ENCODE measurements at places on chromosomes 2 and 18.

DNA sequence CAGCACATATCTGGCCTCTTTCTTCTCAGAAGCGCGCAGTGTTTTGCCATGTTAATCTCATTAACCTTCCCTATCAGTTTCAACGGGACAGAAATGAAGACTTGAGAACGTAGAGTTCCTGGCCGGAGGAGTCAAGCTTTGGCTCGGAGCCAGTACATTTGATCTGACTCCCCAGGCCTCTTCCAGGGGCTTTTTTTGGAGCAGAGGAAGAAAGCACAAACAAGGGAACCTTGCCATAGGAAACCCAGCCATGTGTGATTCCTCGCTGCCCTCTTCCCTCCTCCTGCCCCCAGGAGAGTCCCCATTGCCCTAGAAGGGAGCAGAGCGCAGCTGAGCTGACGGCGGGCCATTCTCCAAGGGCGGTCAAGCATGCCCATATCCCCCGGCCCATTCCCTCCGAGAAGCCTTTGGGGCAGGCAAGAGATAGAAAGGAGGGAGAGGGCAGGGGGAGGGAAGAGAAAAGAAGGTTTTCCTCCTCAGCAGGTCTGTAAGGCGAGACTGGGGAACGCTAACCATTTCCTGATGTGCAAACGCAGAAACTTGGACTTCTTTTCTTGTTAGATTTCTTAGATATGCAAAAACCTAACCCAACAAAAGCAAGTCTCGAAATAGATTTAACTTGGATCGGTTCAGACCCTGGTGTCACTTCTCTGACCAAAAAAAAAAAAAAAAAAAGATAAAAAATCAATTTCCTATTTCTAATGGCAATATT lies 63.7 kb upstream of the POU3F3 start:
- DNase-seq: no peak

DNA sequence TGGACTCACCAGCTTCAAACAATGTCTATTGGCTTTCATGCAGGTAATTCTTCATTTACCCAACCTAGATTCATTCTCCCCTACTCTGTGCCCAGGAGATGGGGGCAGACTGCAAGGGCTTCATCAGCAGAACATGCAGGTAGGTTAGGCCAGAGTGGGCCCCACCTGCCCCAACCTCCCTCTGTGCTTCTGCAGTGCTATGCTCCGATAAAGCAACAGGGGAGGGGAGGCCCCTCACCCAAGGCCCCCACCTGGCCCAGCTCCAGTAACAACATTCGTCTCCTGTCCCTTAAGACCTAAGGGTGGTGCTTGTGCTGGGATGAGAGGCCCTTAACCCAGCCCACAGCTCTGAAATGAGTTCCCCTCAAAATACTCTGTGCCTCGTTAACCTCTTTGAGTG lies 16.7 kb upstream of the GYPC start:
- DNase-seq: no peak

GRCh38 chr18:70371908-70372307 lies 83.1 kb downstream of the SOCS6 start:
- no peak for DNase-seq

- DNase-seq: no peak
Measured at GRCh38 chr2:10330700-10331026, 28.0 kb downstream of the HPCAL1 start.

- no peak for DNase-seq
Measured at GRCh38 chr2:126515471-126515870, 140.5 kb upstream of the GYPC start.

GRCh38 chr18:42112657-42113420 lies 157.8 kb downstream of the PIK3C3 start:
- no peak for DNase-seq

GRCh38 chr2:59312029-59312428 lies 1070.9 kb upstream of the FANCL start:
- no peak for DNase-seq

- no peak for DNase-seq
Measured at GRCh38 chr2:237874585-237875161, 15.2 kb downstream of the RAMP1 start.

GRCh38 chr2:17911491-17912260 lies 33.2 kb downstream of the KCNS3 start:
- DNase-seq: no peak

DNA sequence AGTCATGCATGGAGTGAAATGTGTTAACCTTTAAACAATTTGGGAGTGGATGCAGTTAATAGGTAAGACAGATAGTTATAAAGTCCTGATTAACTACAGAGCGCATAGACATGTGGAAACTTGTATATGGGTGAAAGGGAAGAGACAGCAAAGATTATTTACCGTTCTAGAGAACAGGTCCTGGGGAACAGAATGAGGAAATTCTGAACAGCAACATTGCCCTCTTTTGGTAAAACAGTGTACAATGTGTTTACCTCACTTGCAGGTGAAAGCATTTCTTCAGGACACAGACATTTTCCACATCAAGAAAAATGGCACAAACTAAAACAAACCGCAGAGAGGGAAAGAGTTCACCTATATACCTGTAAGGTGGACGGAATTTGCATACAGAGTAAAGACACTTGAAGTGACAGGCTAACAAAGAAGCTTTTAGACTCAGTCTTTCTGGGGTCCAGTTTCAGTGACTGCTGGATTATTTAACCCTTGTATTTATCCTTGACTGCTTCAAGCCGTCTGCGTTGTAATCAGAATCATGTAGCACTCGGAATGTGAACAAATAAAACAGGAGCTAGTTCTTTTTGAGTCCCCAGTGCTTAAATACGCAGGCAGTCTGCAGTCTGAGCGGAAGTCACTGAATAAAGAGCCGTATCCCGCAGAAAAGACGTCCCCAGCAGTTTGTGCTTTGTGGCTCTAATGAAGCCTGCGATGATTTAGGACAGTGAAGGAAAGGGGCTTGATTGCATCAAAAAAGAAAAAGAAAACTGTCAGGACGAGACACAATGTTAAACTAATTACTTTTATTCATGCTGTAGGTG lies 364.8 kb upstream of the GALNT5 start:
- peak; percentile 69 for DNase-seq

GRCh38 chr2:141341444-141341843 lies 789.4 kb downstream of the LRP1B start:
- no peak for DNase-seq

- no peak for DNase-seq
Measured at GRCh38 chr2:64124571-64124970, 19.6 kb downstream of the PELI1 start.

DNA sequence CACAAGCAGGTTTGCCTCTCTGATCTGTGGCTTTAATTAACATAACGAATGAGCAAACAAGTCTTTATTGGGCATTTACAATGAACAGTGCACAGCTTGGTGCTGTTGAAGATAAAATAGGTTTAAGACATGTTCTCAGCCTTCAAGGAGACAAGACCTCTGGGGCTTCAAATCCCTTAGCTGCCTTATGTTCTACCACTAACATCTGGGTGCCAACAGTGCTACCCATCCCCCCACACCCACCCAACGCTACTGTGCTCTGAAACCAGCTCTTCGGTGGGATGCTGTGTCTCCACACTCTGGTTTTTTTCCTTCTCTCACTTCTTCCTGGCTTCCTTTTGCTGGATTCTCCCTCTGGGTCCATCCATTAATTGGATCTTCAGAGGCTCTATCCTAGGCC lies 14.1 kb upstream of the B3GNT2 start:
- no peak for DNase-seq

DNA sequence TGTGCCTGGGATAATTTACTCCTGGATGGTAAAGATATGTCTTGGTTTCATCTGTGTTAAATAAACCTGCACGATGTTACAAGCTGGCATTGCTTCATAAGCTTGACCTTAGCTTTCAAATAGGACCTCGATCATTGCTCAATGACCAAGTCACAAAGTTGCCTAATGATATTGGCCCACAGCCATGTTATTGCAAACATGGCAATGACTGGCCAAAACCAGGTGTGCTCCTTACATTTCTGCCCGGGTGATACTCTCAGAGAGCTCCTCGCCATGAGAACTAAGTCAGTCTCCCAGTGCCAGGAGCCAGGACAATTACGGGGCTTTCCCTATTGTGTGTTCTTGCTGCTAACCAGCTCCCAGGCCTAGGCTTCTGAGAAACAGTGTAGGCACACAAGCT lies 72.5 kb upstream of the CYP1B1 start:
- no peak for DNase-seq

- DNase-seq: peak; percentile 45
Measured at GRCh38 chr2:37377187-37377532, 32.7 kb downstream of the QPCT start.

DNA sequence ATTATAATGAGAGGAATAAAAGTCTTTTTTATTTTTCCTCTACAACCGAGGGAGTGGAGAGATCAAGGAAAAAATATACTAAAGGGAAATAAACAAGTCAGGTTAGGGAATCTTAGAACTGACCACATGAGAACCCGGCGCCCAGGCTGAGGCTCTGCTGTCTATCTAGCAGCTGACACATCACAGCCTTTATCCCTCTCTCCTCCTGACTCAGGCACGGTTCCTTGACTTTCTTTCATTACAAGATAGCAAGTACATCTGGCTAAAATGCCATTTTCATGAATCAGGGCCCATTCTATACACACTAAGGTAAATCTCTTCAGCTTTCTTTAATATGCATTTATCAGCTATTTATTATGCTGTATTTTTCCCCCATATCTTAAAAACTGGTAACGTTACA lies 296.0 kb downstream of the TMX3 start:
- DNase-seq: no peak

- DNase-seq: no peak
Measured at GRCh38 chr2:61722318-61722717, 131.5 kb downstream of the FAM161A start.

DNA sequence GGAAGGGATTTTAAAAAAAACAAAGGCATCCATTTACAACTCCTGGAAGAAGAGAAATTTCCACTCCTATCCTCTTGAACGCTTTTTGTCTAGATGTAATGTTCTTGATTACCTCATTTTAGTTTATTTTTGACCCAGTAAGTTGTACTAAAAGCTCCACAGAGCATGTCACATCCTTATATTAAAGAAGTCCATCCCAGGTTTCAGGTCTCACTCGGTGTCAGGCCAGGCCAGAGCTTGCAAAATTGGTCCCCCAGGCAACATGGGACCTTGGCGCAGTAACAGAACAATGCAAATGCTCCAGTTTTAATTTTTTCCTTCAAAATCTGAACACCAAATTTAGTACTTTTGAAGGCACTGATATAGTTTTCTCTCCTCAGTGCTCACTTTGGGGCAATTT lies 218.4 kb upstream of the REV1 start:
- no peak for DNase-seq

DNA sequence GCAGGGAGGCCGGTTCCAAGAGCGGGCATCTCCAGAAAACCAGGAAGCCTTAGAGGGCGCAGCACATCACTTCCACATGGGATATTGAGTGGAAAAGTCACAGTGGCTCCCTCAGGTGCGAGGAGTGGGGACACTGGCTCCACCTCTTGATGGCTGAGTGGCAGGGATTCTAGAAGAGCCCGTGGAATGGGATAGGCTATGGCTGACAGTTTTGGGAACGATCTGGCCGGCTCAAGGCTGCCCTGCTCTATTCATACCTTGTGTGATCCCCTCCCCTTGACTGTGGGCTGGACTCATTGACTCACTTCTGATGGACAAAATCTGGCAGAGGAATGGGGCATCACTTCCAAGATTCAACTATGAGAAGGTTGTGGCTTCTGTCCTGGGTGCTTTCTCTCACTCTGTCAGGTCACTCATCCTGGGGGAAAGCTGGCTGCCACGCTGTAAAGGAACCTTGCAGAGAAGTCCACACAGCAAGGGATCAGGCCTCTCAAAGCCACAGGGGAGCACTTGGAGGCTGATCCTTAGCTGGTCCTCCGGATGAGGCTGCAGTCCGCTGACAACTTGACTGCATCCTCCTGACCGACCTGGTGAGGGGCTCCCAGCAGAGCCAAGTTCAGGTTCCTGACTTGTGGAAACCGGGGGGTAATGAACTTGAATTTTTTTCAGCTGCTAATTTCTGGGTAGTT lies 46.7 kb upstream of the HS6ST1 start:
- DNase-seq: no peak

GRCh38 chr2:68195096-68195495 lies 37.4 kb downstream of the PNO1 start:
- DNase-seq: no peak

DNA sequence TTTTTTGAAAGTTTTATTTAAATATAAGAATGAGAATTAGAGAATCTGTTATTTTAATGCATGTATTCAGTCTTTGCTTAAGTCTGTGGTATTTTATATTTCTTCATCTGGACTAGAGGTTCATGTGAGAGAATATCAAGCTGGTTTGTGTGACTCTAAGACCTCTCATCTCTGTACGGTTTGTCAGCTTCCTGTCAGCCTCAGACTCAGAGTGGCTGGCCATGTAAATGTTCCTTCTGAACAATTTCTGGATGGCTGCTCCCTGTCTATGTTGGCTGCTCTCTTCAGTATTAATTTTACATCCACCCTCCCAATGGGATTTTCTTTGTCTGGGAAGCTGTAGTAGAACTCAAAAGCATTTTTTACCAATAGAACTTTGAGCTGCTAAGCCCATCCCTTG lies 225.3 kb upstream of the THUMPD2 start:
- no peak for DNase-seq

DNA sequence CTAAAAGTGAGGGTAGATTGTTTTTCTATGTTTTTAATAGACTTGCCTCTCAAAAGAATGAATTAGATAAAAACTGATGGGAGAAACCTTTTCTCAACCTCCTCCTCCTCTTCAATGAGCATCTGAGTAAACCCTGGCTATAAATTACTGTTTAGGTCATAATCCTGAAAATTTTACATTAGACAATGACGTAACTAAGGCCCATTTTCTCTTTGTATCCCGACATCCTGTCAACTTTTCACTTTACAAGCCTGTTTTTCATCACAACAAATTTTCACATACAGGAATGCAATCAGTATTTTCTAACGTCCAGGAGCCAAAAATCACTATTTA lies 1.3 kb downstream of the SPIRE1 start:
- DNase-seq: no peak

DNA sequence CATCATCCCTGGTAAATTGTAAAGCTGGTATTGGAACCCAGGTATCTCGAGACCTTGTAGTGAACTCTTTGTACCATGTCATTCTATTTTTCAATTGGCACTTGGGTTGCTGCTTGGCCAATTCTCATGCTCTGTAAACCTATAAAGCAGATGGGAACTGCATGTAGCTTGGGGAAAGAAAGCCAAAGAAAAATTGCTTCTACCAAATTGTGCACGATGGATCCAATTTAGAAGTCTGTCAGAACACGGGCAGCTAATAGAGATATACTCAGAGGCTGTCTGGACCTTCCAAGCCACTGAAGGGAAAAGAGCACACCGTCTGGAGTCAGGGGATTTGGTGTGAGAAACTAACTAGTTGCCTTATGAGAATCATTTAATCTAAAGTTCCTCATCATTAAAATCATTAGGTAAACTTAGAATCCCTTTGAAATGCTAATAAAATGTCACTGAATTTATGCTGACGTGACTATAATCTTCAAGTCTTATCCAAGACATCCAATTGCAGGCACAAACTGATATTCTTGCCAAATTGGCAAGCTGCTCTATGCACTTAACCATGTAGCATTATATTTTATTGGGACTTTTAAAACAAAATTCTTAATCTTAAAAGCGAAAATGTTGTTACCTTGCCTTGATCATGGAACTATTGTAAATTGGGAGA lies 206.8 kb downstream of the DCC start:
- DNase-seq: no peak

GRCh38 chr2:33577668-33578067 lies 21.4 kb downstream of the FAM98A start:
- DNase-seq: no peak

GRCh38 chr2:220894069-220894468 lies 678.0 kb downstream of the EPHA4 start:
- DNase-seq: peak; percentile 13

GRCh38 chr2:76080154-76080553 lies 369.4 kb upstream of the GCFC2 start:
- DNase-seq: no peak

All from NCI-H2029 treated with DMSO at 0.1 percent for 48 hours (cell line).